ENCODE measurements at places on chromosomes 1 and 21.

GRCh38 chr21:42746593-42747275, 93.3 kb downstream of the PDE9A start:
- DNase-seq, result no peak

GRCh38 chr1:88708011-88708410, 23.9 kb downstream of the PKN2 start:
- DNase-seq, result peak; percentile 69

DNA sequence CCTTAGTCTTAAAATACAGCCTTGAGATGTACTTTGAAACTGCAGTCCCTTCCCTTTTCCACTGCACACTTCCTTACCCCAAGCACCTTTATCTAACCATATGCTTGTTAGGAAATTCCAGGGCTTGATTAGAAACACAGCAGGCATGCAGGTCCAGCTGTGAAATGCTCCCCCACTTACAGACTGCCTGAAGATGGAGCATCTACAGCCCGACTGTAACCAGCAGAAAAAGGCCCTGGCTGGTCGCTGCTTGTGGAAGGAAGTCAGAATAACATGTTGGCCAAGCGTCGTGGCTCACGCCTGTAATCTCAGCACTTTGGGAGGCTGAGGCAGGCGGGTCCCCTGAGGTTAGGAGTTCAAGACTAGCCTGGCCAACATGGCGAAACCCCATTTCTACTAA, 37.2 kb downstream of the VN1R5 start:
- no peak for DNase-seq

DNA sequence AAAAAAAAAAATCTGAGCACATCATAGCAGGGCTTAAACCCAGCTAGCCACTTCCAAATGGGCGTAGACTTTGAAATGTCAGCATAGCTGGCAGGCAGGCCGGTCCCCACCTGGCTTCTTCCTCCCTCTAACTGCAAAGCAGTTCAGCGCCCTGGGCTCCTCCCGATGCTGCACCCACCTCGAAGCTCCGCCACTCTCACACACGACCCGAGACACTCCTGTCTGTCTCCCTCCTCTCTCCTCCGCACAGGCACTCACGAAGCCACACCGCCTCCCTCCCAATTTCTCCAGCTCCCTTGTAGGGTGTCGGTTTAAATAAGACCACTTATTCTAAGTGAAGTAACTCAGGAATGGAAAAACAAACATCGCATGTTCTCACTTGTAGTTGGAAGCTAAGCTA, 301.3 kb downstream of the NPHP4 start:
- no peak for DNase-seq

DNA sequence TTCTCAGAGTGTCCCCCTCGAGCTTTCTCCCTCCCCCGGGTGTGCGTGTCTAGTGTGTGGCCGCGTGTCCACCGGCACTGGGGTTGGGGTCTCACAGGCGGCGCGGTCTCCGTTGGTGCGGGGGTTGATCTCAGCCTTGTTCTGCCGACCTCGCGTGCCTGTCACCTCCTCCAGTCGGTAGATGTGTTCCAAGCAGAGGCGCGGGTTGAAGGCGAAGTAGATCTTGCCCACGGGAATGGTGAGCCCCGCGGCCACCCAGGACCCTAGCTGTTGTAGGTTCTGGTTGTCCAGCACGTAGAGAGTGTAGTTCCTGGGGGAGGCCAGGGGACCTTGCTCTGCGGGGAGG, 9.8 kb downstream of the INSRR start:
- DNase-seq, result no peak

- DNase-seq, result peak; percentile 41
These were observed 5.1 kb upstream of the HMGCS2 start for GRCh38 chr1:119773711-119774241.
